Panc1 (cell line): ENCODE measurements at places on chromosomes 2 and 18.

GRCh38 chr2:100238471-100238870 is 83.8 kb downstream of the LONRF2 start:
- no peak for DNase-seq

GRCh38 chr2:195795879-195796278 is 138.9 kb downstream of the SLC39A10 start:
- DNase-seq: no peak

GRCh38 chr18:9454061-9454703 is 21.1 kb upstream of the RALBP1 start:
- DNase-seq: no peak

DNA sequence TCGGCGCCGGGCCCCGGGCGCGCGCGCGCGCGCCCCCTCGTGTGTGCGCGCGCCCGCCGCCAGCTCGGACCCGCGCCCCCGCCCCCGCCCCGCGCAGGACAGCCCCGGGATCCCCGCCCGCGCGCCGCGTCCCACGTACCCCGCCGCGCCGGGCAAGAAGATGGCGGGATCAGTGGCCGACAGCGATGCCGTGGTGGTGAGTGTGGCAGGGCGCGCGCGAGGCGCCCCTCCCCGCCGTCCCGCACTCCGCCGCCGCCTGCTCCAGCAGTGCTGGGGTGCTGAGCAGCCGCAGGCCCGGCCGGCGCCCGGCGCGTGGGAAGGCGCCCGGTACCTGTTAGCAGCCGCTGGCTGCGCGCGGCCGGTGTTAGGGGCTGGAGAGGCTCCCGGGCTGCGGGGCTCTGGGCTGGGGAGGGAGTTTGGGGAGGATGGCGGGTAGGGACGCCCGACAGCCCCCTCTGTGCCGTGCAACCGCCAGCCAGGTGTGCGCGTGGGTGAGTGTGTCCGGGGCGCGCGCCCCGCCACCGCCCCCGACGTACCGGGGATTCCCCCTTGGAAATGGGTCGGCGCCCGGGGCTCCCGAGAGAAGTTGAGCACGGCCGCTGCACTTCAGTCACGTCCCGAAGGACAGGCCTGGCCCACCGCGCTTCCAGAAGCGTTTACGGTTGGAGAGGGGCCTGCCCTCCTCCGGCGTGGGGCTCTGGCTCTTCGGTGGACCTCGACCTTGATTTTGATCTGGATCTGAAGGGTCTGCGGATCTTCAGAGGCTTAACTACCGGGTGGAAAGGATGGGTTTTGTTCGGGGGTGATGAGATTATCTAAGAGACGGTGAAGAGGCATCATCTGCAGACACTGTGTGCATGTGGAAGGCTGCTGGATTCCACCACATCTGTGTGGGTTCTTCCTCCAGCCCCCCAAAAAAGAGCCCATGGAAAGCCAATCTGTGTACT is 697 bp downstream of the LGALSL start:
- DNase-seq: no peak

- no peak for DNase-seq
These were observed 119.4 kb downstream of the LPIN1 start for GRCh38 chr2:11865805-11866204.

- DNase-seq: no peak
These were observed 2.3 kb downstream of the IL18R1 start for GRCh38 chr2:102357937-102358336.

GRCh38 chr18:6088432-6088831 is 193.1 kb upstream of the TMEM200C start:
- DNase-seq: no peak

DNA sequence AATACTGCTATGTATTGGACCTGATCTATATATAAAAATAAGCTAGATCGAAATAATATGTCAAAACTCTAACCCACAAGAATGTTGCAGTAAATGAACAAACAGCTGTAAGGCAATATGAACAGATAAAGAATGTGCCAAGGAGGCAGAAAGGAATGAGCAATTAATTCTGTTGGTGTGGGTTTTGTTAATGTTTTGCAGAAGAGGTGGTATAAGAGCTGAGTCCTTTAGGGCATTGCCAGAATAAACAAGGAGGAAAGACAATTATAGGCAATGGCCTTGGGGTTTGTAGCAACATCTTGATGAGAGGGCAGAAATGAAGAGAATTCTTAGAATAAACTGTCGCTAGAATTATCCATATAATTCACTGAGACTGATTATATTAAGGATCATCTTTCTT is 240.9 kb upstream of the GULP1 start:
- DNase-seq: no peak

DNA sequence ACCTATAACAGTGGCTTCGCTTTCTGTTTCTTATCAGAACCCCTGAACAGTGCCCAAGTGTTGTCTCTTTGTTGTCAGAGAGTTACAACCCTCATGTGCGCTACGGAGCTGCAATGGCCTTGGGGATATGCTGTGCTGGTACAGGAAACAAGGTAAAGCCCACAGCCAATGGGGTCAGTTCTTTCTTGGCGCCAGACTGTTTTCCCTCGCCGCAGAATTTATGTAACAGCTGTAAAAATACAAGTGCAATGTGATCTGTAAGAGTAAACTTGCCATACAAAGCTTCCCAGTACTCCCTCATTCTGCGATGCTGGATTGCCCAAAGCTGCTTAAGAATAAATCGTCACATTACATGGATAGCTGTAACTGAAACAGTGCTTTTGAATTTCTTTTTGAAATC is 13.9 kb upstream of the HTR2B start:
- no peak for DNase-seq

- DNase-seq: no peak
These were observed 358.5 kb upstream of the HNRNPA3 start for GRCh38 chr2:176854062-176854461.

GRCh38 chr18:38909972-38910371 is 1344.4 kb upstream of the CELF4 start:
- DNase-seq: no peak

- no peak for DNase-seq
These were observed 209.1 kb upstream of the RBMS1 start for GRCh38 chr2:160702754-160703153.

GRCh38 chr2:146228466-146229058 is 1616.3 kb upstream of the ACVR2A start:
- no peak for DNase-seq
